GM23338 (cell line): ENCODE measurements at places on chromosomes 4 and X. TPM values are rescaled to one million over a fixed set of nuclear protein-coding genes. Genes with fewer than 3 reads are reported as not detected.

The LONRF3 gene
- polyA plus RNA-seq = not detected in 2 replicates

The C4orf46 gene
- 18.9 and 23.9 TPM in 2 replicates for polyA plus RNA-seq

The MAB21L2 gene
- 0.39 and 0.42 TPM in 2 replicates for polyA plus RNA-seq

The SMIM10 gene
- polyA plus RNA-seq = 3.9 and 4.8 TPM in 2 replicates

The HCCS gene
- 21.6 and 27.7 TPM in 2 replicates for polyA plus RNA-seq

The GPRIN3 gene
- polyA plus RNA-seq = 0.49 and 0.74 TPM in 2 replicates

The SH2D1A gene
- 0.09 TPM in 1 of 2 replicates, not detected in the other for polyA plus RNA-seq

The SPANXC gene
- not detected in 2 replicates for polyA plus RNA-seq

The CPZ gene
- polyA plus RNA-seq = 24.6 and 29.9 TPM in 2 replicates

The EGF gene
- polyA plus RNA-seq = 0.61 and 1.4 TPM in 2 replicates

The FAM200B gene
- polyA plus RNA-seq = 77.4 and 88.0 TPM in 2 replicates

The GPR50 gene
- polyA plus RNA-seq = 0.64 and 1.5 TPM in 2 replicates

The PAGE1 gene
- not detected in 2 replicates for polyA plus RNA-seq

The FGF16 gene
- polyA plus RNA-seq = 1.6 and 2.0 TPM in 2 replicates

The CT45A3 gene
- not detected in 2 replicates for polyA plus RNA-seq

The GPC3 gene
- polyA plus RNA-seq = 34.3 and 36.8 TPM in 2 replicates

The CSAG3 gene
- 3.2 and 4.8 TPM in 2 replicates for polyA plus RNA-seq

The KLHL2 gene
- polyA plus RNA-seq = 5.0 and 7.1 TPM in 2 replicates

The RPS3A gene
- 2,252 and 2,486 TPM in 2 replicates for polyA plus RNA-seq

The GRPEL1 gene
- polyA plus RNA-seq = 108 and 112 TPM in 2 replicates

The SFRP2 gene
- 286 and 295 TPM in 2 replicates for polyA plus RNA-seq
